CD4-positive, alpha-beta T cell treated with Interleukin-6 for 4 hours (primary cell): ENCODE measurements at places on chromosomes 16 and 17.

DNA sequence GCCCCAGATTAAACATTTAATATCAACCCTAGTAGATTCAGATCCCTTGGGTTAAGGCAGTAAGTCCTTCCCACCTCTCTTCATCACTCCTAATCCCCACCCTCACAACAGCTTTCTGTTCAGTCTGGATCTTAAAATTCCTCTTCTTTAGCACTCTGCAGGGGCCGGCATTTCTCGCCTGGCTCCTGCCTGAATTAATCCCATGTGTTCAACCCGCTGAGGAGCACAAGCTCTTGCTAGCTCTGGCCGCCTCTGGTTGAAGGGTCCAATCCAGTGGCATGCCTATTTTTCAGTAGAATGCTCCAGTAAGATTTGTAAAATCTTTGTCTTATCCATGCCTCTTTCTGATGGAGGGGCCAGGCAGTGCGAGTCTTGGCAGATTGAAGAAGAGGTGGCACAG lies 59.2 kb downstream of the CYB5B start:
- DNase-seq: no peak

DNA sequence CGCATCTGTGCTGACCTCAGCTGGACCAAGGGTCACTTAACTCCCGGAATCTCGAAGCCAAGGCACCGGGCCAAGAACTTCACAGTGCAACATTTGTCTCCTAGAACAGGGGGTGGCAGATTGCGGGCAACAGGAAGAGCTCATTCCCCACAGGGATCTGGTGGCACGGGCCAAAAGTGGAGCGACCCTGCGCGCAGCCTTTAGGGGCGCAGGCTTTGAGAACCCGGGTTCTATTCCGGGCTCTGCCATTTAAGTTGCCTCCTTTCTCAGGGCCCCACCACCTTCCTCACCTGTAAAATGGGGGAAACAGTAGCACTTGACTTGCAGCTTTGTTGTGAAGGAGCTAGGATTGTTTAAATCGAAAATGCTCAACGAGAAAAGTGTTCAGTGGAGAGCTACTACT lies 651 bp downstream of the SHMT1 start:
- no peak for DNase-seq

GRCh38 chr17:49406421-49407061 lies 8.1 kb downstream of the PHB1 start:
- DNase-seq: no peak

GRCh38 chr16:19781226-19781625 lies 63.2 kb downstream of the IQCK start:
- no peak for DNase-seq

DNA sequence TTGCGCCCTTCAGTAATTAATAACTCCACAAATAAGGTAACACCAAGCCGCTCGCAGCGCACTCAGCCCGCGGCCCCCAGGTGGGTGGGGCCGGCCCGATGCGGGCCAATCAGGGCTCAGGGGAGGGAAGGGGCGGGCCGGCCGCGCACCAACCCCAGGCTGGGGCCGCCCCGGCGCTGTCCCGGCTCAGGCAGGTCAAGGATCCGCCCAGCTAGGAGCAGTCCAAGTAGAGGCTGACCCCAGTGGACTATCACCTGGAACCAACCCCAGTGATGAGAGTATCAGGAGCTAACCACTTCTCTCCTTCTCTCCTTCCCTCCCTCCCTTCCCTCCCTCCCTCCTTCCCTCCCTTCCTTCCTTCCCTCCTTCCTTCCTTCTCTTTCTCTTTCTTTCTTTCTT lies 110.8 kb downstream of the C16orf78 start:
- peak; percentile 48 for DNase-seq

- DNase-seq: no peak
These were observed 39.2 kb upstream of the USP22 start for GRCh38 chr17:21082001-21082436.

- peak; percentile 22 for DNase-seq
These were observed 6.4 kb upstream of the LGALS3BP start for GRCh38 chr17:78986048-78986648.

GRCh38 chr16:19830902-19831560 lies 53.6 kb downstream of the GPRC5B start:
- DNase-seq: no peak

GRCh38 chr16:11356573-11357331 lies 11.5 kb downstream of the RMI2 start:
- DNase-seq: peak; percentile 76
